ENCODE measurements at places on chromosomes 12 and 14.

DNA sequence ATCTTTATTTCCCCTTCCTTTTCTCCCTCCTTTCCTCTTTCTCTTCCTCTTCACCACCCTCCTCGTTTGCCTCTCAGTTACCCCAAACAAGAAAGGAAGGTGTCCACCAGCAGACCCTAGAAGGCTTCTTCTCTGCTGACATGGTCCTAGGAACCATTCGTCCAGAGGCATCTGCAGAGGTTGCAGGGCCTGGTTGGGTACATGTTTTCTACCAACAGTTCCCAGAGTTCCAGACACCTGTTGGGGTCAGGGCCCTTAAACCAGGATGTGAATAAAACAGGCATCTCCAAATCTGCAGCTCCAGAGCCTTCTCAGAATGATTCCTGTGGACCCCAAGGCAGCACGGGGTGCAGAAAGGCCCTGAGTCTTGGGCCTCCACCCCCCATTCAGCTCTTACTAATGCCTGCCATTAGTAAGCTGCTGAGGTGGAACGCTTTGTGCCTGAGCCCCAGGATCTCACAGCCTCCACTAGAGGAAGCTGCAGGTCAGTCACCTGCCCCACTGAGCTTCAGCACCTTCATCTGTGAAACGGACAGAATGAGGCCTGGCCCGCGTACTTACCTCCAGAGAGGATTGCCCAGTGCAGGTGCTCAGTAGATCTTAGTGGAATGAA, 130.4 kb downstream of the DICER1 start:
- no peak for DNase-seq

- DNase-seq: no peak
These were observed 88.4 kb downstream of the TMCC3 start for GRCh38 chr12:94561943-94562411.

- DNase-seq: peak; percentile 25
These were observed 8.5 kb upstream of the CFL2 start for GRCh38 chr14:34722723-34723545.

- no peak for DNase-seq
These were observed 15.4 kb downstream of the PLEKHG3 start for GRCh38 chr14:64719601-64720000.

DNA sequence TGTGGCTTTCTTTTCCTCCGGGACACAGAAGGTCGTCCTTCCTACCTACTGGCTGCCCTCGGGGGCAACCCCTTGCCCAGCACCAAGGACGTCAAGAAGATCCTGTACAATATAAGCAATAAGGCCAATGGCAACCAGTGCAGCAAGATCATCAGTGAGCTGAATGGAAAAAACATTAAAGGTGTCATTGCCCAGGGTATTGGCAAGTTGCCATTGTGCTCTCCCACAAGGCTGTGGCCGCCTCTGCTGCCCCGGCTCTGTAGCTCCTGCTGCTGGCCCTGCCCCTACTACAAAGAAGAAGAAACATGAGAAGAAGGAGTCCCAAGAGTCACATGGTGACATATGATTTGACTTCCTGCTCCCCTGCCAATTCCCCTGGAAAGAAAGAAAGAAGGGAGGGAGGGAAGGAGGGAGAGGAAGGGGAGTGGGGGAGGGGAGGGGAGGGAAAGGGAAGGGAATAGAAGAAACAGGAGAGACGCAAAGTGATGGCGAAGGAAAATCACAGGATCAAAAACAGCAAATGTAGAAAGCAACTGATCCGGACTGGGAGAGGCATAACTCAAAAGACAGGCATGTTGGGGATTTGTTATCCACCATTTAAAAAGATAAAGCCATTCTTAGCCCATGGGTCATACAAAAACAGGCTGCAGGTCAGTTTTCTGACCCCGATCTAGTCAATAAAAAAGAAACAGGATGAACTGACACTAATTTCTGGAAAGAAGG, 61.3 kb upstream of the RESF1 start:
- no peak for DNase-seq

DNA sequence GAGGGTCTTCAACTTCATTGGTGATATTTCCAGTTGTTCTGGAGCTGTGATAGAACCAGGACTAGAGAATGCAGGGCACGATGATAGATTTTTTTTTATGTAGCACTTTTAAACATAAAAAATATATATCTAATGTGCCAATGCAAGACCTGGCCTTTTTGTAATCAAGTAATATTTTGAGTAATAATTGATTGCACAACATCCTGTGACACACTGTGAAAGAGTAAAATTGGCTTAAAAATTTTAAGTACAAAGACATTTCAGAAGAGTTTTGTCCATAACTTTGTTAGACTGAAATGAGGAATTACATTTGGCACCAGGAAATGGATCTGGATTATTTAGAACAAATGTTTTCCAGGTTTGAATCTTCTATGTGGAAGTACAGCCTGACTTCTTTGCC, 22.1 kb downstream of the PRKCH start:
- no peak for DNase-seq

- no peak for DNase-seq
These were observed 6.1 kb upstream of the SERPINA11 start for GRCh38 chr14:94458558-94459205.

DNA sequence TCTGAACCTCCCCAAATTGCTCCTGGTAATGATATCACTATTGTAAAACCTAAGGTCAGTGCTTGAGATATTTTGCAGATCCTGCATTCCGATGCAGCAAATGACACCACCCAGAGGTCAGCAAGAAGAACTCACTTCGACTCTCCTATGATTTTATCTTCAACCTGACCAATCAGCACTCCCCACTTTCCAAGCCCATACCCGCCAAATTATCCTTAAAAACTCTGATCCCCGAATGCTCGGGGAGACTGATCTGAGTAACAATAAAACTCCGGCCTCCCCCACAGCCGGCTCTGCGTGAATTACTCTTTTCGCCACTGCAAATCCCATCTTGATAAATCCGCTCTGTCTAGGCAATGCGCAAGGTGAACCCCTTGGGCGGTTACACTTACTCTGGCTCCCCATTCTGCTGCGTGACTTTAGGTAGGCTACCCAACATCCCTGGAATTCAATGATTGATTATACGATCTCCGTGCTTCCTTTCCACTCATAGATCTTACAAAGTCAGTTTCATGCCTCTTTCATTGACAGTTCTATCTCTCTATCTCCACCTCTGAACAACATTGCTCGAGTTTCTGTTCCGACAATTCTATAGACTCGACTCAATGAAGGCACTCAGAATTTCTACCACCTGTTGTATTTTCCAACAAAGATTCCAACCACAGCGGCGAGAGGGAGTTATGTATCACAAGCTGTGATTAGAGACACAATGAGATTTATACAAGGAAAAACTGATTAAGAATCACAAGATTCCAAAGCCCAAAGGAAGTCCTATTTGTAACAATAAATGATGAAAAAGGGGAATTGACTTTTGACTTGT, 939 bp downstream of the NPC2 start:
- DNase-seq: no peak

GRCh38 chr14:94682736-94683135, 70.5 kb downstream of the SERPINA3 start:
- no peak for DNase-seq

GRCh38 chr12:54398995-54399793, 14.7 kb upstream of the ZNF385A start:
- DNase-seq: peak; percentile 90

DNA sequence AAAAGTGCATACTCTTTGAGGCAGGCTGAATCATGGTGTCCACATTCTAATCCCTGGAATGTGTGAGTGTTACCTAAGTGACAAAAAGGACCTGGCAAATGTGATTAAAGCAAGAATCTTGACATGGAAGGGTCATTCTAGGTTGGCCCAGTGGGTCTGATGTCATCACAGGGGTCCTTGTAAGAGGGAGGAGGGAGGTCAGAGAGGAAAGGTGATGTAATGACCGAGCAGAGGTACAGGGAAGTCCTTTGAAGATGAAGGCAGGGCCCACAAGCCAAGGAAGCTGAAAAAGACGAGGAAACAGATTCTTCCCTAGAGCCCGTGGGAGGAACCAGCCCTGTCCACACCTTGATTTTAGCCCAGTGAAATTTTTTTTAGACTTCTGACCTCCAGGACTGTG, 60.1 kb downstream of the MAP1LC3B2 start:
- DNase-seq: no peak

All from T-helper 9 cell (primary cell).